ENCODE measurements at places on chromosomes 2 and 18.

GRCh38 chr2:110993557-110994231 lies 127.0 kb upstream of the BCL2L11 start:
- DNase-seq = no peak

DNA sequence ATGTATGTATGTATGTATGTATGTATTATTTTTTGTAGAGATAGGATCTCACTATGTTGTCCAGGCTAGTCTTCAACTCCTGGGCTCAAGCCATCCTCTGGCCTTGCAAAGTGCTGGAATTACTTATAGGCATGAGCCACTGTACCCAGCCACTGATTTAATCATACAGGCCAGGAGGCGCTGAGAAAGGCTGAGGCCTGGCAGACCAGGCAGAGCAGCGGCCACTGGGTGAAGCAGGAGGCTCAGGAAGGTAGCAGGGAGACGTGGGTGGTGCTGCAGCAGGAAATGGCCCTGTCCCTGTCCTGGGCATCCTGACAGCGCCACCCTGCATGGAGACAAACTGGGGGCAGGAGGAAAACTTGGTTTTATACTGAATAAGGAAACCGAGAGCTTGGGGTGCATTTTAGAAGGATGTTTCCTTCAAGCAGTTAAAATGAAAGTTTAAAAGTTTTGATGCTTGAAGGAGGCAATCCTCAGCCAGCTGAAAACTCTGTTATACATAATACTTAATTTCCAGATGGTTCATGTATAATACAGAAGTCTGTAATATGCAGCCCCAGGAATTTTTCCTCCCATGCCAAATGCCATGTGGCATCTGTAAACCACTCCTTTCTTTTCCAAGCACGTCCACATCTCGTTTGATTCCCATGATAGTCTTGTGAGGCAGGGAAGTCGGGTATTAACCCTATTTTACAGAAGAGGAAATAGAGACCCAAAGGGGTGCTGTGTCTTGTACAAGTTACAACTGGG lies 182.4 kb downstream of the CELF4 start:
- DNase-seq = no peak

DNA sequence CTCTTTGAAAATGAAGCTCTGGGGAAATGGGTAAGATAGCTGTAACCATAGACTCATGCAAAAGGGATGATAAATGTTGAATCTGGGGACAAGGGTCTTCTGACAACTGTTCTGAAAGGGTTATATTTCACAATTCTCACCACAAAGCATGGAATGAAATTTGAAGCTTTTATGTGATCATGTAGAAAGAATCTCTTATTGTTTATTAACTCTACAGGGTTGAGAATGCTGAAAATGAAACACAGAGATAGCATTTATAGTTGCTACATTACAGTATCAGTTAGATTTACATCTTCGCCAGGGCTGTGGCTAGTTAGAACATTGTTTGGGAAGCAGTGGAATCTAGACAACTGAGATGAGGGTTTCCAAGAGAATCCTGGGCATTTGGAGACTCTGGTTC lies 97.4 kb upstream of the LHCGR start:
- no peak for DNase-seq

- DNase-seq = no peak
Observed at GRCh38 chr2:140695155-140695554, 1435.7 kb downstream of the LRP1B start.

DNA sequence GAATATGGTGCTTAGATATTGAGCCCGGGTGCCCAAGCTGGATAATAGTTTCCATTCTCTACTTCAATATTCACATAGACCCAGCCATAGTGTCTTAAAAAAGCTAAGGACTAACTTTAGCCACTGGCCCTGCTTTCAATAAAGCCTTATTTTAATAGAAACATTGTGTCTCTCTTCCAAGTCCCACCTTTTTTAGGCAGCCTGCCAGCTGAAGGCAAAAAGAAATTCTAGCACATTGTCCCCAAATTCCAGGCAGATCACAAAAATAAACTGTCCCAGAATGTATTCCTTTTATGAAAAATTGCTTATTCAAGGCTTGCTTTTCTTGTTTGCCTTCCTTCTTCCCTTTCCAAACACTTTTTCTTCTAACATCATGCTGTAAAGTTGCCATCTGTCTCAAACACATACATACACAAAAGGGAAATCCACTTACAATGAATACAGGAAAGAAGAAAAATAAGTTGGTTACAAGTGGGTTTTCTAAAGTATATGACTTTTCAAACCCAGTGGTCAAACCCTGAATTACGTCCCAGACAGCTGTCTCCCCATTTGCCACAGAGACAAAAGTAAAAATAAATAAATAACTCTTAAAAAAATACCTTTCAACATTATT lies 778.5 kb downstream of the BCL11A start:
- no peak for DNase-seq

DNA sequence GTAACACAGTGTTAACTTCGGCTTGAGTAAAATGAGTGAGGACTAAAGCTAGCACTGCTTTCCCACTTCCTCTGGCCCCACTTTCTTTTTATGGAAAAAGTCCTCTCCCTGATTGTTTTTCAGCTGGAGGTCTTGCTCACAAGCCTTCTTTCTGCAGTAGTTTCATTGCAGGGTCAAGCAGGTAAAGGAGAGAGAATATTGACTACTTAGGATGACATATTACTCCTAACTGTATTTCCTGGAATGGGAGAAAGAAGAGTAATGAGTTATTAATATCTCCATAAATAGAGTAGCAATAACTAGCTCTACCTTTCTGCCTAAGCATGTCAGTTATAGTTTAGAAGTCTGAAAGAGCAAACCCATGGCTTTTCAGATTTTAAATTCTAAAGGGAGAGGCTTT lies 45.0 kb downstream of the MAP4K4 start:
- no peak for DNase-seq

GRCh38 chr18:9740071-9740470 lies 32.0 kb downstream of the RAB31 start:
- no peak for DNase-seq

GRCh38 chr2:219724628-219725027 lies 97.2 kb downstream of the SLC4A3 start:
- DNase-seq = no peak

GRCh38 chr2:46333912-46334311 lies 36.7 kb downstream of the EPAS1 start:
- DNase-seq = no peak

- DNase-seq = no peak
Observed at GRCh38 chr2:182072861-182073260, 87.2 kb downstream of the PPP1R1C start.

DNA sequence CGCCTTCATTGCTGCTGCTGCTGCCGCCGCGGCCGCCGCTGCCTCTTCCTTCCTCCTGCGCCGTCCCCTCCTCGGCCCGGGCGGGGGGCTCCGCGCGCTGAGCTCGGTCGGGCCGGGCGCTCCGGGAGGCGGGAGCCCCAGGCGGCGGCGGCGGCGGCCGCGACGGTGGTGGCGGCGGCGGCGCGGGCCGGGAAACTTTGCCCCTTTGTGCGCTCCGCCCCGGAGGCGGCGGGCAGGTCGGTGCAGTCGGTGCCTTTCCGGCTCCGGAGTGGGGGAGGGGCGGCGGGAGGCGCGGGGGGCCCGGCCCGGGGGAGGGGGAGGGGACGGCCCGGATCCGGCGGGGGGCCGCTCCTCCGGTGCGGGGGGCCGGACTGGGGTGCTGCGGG lies 205 bp downstream of the TET3 start:
- peak; percentile 36 for DNase-seq

- no peak for DNase-seq
Observed at GRCh38 chr2:208086029-208086428, 38.3 kb downstream of the CRYGD start.

DNA sequence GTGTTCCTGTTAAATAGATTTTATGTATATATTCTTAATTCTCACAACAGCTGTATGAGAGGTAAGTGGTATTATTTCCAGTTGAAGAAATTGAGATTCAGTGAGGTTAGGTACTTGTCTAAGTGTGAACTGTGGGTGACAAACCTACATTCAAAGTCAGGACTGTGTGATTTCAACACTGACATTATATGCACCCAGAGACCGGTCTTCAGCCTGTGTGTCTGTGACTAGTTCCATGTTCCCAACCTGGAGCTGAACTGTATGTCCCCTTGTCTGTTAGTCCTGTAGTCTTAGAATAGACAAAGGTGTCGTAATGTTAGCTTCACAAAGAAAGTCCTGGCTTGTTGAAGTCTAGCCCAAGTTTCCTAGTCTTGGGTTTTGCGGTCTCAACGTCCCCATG lies 17.4 kb downstream of the PLEKHB2 start:
- no peak for DNase-seq

DNA sequence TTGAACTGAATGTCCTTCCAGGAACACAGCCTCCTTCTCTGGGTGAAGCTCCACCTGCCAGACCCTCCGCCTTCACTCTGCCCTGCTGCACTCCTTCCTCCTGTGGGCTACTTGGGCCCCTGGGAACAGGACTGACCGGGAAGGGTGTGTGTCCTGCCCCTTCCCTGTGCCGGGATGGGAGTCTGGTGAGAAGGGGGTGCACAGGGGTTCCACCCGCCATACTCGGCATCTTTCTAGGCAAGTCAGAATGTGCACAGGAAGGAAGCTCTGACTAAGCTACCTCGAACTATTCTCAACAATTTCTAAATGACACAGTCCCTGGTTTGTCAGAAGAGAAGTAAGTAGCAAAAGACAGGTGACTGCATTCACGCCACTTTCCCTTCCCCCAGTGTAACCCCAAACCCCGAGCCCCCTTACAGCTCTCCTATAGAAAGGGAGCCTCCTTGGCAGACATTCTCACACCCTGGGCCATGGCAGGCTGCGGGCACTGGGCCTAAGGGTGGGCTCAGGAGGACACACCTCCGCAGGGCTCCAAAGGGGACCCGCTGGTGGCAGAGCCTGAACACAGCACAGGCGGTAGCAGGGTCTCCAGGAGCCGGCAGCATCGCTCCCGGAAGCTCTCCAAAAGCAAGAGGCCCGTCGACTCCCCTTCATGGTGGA lies 184.1 kb downstream of the HDAC4 start:
- no peak for DNase-seq

- DNase-seq = no peak
Observed at GRCh38 chr18:49335677-49336076, 124.8 kb downstream of the DYM start.
